H7 (cell line): ENCODE measurements at places on chromosomes 7 and 10. TPM values are rescaled to one million over a fixed set of nuclear protein-coding genes. Genes with fewer than 3 reads are reported as not detected.

- peak; percentile 51 for DNase-seq
Observed at GRCh38 chr7:139776486-139777132, 1.2 kb downstream of the HIPK2 start.

- DNase-seq, result no peak
Observed at GRCh38 chr7:39608278-39608677, 15.1 kb upstream of the RALA start.

DNA sequence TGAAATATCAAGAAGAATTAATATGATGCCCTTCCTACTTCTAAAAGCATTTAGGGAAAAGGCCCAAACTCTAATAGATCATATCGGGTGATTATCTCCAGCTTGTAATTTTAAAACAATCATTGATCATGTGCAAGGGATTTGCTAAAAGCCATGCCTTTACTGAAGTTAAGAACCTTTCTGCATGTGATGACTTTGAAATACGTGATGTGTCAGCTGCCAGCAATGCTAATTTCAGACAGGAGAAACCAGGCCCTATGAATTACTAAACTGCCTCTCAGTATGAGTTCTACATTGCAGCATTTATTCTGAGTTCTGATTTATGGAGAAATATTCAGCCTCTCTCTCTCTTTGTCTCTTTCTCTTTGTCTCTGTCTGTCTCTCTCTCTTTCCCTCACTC lies 203.6 kb upstream of the AKR1E2 start:
- DNase-seq, result no peak

GRCh38 chr10:85151506-85151905 lies 823.1 kb downstream of the CCSER2 start:
- no peak for DNase-seq

GRCh38 chr10:63318491-63318890 lies 147.3 kb downstream of the JMJD1C start:
- DNase-seq, result no peak

GRCh38 chr10:110411047-110411410 lies 86.7 kb upstream of the DUSP5 start:
- DNase-seq, result no peak

DNA sequence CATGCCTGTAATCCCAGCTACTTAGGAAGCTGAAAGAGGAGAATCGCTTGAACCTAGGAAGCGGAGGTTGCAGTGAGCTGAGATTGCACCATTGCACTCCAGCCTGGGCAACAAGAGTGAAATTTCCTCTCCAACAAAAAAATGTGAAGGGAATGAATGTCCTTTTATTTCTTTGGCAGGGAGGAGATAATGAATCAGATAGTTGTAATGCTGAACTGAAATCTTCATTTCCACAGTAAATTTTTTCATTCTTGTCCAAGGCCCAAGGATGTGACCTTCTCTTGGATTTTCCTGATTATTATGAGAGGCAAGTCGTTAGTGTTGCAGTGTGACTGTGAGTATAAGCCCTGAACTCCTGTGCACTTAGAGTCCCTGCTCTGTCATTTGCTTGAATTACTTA lies 13.6 kb downstream of the STAMBPL1 start:
- no peak for DNase-seq

DNA sequence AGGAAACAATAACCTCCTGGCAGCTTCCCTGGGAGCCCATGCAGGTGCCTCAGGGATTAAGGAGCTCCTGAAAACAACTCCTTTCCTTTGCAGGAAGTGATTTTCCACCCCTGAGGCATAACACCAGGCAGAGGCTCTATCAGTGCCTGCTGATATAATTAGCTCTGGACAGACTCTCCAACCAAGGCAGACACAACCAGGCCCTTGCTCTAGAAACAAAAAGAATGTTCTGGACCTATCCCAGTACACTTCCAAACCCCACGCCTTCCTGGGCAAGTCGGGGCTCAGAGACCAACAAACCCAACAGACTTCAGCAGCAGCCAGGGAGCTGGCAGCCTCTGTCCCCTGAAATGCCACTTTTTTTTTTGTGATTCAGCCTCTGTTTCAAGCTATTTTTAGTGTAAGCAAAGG lies 247.1 kb downstream of the KCNMA1 start:
- DNase-seq, result no peak

DNA sequence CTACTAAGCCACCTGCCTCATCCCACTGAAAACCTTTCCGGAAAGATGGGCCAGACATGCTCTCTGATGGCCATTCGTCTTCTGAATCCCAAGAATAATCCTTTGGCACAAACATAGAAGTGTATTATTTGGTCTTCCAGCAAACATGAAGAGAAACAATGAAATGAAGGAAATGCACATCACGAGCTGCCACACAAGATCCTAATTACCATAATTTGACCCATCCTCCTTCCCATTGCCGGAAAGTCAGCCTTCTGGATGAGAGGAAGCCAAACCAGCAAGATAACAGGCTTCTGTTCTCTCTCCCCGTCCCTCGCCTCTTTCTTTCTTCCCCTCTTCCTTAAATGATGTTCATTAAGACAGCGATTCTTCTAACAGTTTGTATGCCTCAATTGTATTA lies 218.9 kb upstream of the KMT2E start:
- no peak for DNase-seq

DNA sequence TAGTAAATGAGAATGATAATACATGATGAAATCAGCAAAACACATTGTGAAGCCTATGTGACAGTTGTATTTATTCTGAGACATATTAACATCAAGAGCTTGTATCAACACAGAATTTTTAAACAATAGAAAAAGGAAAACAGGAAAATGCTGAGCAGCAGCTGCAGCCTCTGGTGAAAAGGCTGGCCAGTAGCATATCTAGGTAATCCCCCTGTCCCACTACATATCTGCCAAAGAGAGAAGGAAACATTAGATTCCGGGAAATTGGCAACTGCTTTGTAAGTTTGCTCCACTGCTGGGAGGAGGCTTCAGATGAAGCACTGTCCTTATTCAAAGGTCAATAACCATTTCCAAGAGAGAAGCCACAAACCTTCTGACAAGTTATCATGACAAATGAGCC lies 89.4 kb downstream of the RALA start:
- DNase-seq, result no peak

DNA sequence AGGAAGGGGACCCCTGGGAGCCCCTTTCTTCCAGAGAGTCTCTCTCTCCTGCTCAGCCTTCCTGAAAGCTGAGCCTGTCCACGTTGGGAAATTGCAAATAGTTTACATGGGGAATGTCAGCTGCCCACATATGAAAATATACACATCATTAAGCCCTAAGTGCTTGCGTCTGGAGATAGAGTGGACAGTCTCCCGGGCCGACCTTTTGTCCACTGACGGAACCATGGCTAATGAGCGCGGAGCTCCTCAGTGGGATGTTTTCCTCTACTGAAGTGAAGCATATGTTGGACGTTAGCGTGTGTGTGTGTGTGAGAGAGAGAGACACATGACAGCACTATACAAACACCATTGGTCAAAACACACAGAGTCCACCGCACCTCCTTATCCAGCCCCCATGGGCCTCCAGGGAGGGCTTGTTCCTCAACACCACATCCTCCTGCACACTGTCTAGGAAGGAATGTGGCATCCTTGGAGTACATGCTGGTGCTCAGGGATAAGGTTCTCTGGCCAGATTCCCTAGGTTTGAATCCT lies 128.4 kb downstream of the RGS10 start:
- DNase-seq, result no peak

- no peak for DNase-seq
Observed at GRCh38 chr7:121262221-121262620, 66.6 kb upstream of the WNT16 start.

GRCh38 chr10:84903320-84903719 lies 574.9 kb downstream of the CCSER2 start:
- no peak for DNase-seq

- no peak for DNase-seq
Observed at GRCh38 chr10:77944519-77944918, 18.0 kb upstream of the DLG5 start.

GRCh38 chr7:150476819-150477631 lies 26.6 kb downstream of the GIMAP8 start:
- DNase-seq, result no peak

DNA sequence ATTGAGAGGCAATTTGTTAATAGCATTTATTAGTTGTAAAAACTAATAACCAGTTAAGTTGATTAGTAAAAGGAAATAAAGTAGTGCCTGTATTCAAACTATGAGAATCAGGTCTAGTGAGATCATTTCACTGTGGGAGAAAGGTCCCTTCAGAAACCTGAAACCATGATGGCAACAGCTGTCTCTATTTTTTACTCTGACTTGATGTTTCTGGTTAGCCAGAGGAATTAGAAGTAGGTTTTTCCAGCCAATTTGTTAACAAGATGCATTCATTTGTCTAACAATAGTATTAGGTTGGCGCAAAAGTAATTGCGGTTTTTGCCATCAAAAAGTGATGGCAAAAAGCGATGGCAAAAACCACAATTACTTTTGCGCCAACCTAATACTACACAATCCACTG lies 272.2 kb upstream of the YAE1 start:
- no peak for DNase-seq

DNA sequence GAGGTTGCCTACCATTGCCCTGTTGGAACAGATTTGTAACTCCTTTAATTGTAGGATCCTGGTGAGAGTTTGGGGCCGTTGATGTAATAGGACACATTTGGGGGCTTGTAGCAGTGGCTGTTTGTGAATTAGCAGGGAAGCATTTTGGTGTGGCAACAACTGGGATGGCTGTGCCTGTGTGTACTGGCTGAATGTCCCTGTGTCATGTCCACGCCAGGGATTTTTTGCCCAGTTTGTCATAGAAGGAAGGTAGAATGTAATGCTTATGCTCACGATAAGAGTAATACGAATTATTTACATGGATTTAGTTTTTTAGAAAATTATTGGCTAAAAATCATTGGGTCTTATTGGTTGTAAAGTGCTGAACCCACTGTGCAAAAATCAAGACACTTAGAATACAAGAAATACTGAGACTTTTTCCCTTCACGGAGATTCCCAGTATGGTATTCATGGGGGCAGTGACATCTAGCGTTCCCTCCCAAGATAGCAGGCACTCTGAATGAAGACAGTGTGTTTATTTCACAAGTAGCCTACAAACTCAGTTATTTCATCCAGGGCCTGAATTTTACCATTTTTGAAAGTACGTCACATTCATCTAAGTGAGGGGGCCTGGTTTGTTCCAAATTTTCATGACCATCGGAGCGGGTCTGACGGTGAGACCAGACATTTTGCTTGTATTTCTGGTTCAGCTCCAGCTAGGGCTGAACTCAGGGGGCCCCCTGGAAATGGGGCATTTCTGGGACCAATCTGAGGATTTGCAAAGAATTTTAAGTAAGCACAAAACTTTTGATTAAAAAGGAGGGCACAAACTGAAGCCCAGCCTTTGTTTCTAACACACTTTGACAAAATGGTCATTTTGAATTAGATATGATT lies 74.7 kb downstream of the CACNB2 start:
- no peak for DNase-seq

DNA sequence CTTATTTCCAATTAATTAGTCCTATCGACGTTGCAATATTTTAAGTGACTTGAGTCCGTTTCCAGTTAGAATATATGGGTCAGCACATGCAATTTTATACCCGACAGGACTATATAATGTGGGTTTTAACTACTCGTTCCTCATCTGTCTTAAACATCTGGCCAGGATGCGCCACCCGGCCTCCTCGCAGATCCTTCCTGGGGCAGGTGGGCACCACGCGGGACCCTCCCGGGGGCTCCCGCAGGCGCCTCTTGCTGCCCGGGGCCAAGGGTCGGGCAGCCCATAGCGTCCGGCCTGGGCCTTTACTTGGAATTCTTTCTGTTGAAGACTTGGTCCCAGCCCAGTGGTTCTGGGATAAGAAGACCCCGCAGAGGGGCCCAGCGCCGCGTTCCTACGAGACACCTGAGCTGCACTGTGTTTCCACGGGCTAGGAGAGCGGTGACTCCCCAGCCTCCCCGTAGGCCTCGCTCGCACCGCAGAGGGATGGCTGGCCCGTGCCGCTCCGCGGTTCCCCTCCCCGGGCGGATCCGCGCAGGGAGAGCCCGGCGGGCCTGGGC lies 10.1 kb upstream of the MNX1 start:
- DNase-seq, result peak; percentile 82

- no peak for DNase-seq
Observed at GRCh38 chr10:17790651-17791050, 18.5 kb upstream of the MRC1 start.

GRCh38 chr10:79269969-79270368 lies 77.3 kb upstream of the PPIF start:
- no peak for DNase-seq

GRCh38 chr7:112938863-112939573 lies 147.6 kb downstream of the GPR85 start:
- peak; percentile 57 for DNase-seq

- DNase-seq, result no peak
Observed at GRCh38 chr10:78605800-78606350, 462.9 kb upstream of the ZMIZ1 start.

DNA sequence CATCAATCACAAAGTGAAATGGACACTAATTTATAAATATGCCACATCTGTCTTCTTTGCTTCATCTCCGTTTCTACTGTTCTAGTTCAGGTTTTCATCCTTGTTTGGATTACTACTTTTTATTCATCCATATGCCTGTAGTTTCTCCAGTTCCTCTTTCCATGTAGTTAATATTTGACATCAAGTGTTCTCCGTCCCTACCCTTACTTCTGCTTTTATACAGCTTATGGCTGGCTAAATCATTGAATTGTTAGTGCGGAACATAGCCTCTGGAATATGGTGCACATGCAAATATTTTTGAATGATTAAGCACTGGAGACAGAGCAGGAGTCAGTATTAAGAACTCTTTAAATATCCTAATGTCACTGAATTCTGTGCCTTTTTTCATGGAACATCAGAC lies 230.0 kb upstream of the PPP1R3A start:
- DNase-seq, result no peak

GRCh38 chr7:44045226-44046014 lies 918 bp downstream of the DBNL start:
- DNase-seq, result no peak

GRCh38 chr7:137343281-137343841 lies at the start of gene PTN:
Gene PTN, minus strand, starts transcription at chr7:137343733. Its CDS starts 88,760 bp downstream, at chr7:137254973.
- DNase-seq, result peak; percentile 46

The CD36 gene
- under 0.01 TPM in 1 of 2 replicates, not detected in the other for total RNA-seq

The AKR1C8 gene
- not detected in 2 replicates for total RNA-seq

The CFAP70 gene
- 0.15 and 0.45 TPM in 2 replicates for total RNA-seq

The CALML3 gene
- not detected in 2 replicates for total RNA-seq

The PTF1A gene
- total RNA-seq, result 0.38 and 0.48 TPM in 2 replicates

The HTRA1 gene
- total RNA-seq, result 11.5 and 14.5 TPM in 2 replicates

The PKD1L1 gene
- total RNA-seq, result 0.07 and 0.15 TPM in 2 replicates

The MYPN gene
- 0.04 TPM in 1 of 2 replicates, not detected in the other for total RNA-seq

The PLAC9 gene
- total RNA-seq, result 4.9 and 5.1 TPM in 2 replicates

The TAS2R5 gene
- total RNA-seq, result 0.24 and 0.70 TPM in 2 replicates

The THNSL1 gene
- total RNA-seq, result 5.9 and 8.9 TPM in 2 replicates

The TFR2 gene
- 2.0 and 4.4 TPM in 2 replicates for total RNA-seq

The SEC61A2 gene
- 11.0 and 14.5 TPM in 2 replicates for total RNA-seq

The AMZ1 gene
- total RNA-seq, result 0.07 TPM in 1 of 2 replicates, not detected in the other

The FXYD4 gene
- not detected in 2 replicates for total RNA-seq

The GOLGA7B gene
- 0.04 TPM in 1 of 2 replicates, not detected in the other for total RNA-seq

The ASL gene
- total RNA-seq, result 30.0 and 34.4 TPM in 2 replicates

The EIF5AL1 gene
- total RNA-seq, result 0.73 and 0.74 TPM in 2 replicates

The MYH16 gene
- total RNA-seq, result not detected in 2 replicates

The NUDT5 gene
- 93.0 and 108 TPM in 2 replicates for total RNA-seq
